ENCODE measurements at places on chromosomes 1 and 21. TPM values are rescaled to one million over a fixed set of nuclear protein-coding genes. Genes with fewer than 3 reads are reported as not detected.

GRCh38 chr21:38721958-38722357 is 83.8 kb upstream of the ETS2 start:
- no peak for ATAC-seq

DNA sequence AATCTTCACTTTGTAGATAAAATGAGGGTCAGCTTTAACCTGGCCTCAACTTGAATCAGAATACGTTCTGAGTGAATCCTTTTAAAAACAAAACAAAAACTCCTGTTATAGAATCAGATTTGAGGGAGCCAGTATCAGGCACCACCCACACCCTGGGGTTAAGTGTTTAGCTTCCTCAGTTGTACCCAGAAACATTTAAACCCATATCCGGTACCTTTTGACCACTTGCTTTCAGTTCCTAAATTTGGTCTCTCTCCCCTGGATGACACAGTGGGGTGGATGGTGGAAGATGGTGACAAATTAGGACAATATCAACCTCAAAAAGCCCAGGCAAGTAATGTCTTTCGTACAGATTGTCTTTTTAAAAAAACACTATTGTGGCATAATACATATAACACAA is 10.4 kb downstream of the KLHDC7A start:
- no peak for ATAC-seq

The SYT11 gene
- 201 TPM for total RNA-seq

The LRRC38 gene
- total RNA-seq: 0.19 TPM

Data from motor neuron (in vitro differentiated cells).